Naive thymus-derived CD8-positive, alpha-beta T cell (primary cell): ENCODE measurements at places on chromosomes 11 and 22.

DNA sequence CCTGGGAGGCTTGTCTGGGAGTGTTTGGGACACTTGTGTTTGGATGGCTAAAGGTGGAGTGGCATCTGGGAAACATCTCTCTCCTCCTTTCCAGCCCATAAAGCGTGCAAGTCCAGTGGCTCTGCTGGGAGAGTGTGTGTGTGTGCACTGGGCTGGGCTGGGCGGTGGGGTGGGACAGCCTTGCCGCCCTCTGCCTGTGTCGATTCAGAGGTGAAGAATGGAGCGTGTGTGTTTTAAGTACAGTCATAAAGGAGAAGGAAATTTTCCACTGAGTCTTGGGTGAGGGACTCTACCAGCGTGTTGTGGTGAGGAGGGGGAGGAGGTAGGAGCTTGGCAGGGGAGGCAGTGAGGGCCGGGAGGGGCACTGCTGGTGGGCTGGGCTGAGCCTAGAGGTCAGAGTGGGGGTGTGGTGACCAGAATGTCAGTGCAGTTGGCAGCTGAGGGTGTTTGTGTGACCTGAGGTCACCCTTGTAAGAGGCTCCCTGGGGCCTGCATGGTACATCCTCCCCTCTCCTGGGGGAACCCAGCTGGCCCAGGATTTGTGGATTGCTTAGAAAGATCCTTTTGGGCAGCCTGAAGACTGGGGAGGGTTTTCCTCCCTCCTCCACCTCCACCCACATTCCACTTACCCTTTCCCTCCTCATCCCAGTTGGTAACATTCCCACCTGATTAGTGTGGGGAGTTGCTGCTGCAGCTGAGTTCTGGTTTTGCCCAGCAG, 1.7 kb downstream of the TIMP3 start:
- no peak for DNase-seq

DNA sequence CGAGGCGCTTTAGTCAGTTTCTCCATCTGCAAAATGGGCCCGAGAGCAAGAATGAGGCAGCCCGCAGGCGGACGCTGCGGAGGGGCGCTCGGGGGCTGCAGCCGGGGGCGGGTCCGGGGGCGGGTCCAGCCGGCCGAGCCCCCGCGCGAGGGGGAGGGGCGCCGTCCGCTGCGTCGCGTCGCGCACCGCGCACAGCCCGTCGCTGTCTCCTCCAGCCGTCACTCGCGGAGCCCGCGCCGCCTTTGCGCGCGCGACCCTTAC, 282 bp downstream of the PC start:
- no peak for DNase-seq

GRCh38 chr22:50524676-50525103, 708 bp downstream of the SCO2 start:
- DNase-seq: no peak

DNA sequence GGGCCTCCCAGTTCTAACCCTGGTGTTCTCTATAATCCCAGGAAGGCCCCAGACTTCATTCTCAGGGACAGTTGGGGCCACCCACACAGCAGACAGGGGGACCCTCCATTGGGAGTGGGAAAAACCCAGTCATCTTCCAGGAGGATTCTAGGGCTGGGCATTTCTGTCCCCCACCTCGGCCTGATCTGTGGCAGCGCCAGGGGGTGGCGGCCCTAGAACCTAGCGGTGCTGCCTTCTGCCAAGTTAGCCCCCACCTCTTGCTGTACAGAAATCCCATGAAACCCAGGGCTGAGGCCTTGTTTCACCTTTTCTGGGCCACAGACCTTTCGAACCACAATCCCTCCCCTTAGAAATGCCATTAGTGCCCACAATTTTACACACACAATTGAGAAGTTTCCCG, 9.6 kb downstream of the CHST1 start:
- DNase-seq: no peak

- no peak for DNase-seq
Observed at GRCh38 chr22:47315862-47316419, 553.5 kb downstream of the TBC1D22A start.

DNA sequence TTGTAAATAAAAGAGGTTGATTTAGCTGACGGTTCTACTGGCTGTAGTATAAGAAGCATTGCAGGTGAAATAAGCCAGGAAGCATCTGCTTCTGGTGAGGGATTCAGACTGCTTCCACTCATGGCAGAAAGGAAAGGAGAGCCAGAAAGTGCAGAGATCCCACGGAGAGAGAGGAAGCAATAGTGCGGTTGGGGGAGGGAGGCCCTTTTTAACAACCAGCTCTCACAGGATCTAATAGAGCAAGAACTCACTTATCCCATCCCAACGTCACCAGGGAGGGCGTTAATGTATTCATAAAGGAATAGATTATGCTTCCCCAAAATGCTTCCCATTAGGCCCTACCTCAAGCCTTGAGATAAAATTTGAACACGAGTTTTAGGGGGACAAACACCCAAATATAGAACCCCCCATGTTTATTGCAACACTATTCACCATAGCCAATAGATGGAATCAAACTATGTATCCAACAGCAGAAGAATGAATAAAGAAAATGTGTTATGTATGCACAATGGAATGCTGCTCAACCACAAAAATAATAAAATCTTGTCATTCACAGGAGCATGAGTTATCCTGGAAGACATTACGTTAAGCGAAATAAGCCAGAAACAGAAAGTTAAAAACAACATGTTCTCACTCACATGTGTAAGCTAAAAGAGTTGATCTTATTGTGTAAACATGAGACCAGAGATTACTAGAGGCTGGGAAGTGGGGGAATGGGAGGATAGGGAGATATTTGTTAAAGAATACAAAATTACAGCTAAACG, 908.3 kb upstream of the ANO3 start:
- no peak for DNase-seq

GRCh38 chr11:95150956-95151684, 61.5 kb downstream of the ENDOD1 start:
- DNase-seq: peak; percentile 90

DNA sequence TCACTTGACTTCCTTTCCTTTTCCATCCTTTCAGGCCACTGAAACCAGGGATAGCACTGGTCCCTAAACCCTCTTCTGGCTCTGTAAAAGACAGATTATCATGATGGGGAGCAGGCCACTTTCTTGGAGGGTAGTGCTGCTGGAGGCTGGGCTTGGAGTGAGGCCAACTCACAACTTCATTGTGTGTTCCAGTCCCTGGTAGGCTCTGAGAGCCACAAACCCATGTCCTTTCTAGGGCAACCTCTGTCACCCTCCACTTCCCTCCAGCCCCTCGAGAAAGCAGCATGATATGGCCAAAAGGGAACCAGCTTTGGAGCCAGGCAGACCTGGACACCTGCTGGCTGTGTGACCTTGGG, 2.3 kb downstream of the TKFC start:
- no peak for DNase-seq

- DNase-seq: no peak
Observed at GRCh38 chr11:123654566-123655081, at the start of gene SCN3B. Gene SCN3B, minus strand, starts transcription at chr11:123654624. Its CDS starts 823 bp downstream, at chr11:123653801.

- no peak for DNase-seq
Observed at GRCh38 chr11:130178441-130179339, 19.1 kb downstream of the ST14 start.

DNA sequence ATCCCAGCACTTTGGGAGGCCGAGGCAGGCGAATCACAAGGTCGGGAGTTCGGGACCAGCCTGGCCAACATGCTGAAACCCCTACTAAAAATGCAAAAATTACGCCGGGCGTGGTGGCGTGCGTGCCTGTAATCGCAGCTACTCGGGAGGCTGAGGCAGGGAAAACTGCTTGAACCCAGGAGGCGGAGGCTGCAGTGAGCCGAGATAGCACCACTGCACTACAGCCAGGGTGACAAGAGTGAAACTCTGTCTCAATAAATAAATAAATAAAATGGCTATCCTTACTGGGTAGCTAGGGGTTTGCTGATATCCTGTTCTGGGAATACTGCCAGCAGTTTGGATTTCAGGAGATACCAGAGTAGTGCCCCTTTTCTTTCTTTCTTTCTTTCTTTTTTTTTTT, 2.4 kb upstream of the RBM14 start:
- DNase-seq: no peak

GRCh38 chr11:13003736-13004493, 5.2 kb upstream of the RASSF10 start:
- DNase-seq: no peak

GRCh38 chr11:23143022-23143421, 282.7 kb upstream of the CCDC179 start:
- DNase-seq: no peak

DNA sequence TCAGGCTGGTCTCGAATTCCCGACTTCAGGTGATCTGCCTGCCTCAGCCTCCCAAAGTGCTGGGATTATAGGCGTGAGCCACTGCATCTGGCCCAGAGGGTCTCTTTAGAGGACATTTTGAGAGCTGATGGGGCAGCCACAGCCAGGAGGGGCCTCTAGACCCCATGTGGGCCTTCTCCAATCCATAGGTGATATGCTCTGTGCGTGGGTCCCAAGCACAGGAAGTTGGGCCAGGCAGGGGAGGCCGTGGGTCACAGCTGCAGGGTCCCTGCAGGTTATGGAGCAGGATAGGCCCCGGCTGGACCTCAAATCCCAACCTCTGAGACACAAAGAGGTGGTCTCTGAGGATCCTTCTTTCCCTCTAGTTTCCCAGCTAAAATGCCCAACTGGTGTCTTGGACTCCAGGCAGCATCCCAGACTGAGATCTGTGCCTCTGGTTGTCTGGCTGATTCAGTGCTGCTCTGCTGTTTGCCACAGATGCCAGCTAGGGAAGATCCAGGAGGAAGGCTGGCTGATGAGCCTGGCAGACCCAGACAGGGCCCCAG, 1.5 kb downstream of the LRRC75B start:
- DNase-seq: no peak

DNA sequence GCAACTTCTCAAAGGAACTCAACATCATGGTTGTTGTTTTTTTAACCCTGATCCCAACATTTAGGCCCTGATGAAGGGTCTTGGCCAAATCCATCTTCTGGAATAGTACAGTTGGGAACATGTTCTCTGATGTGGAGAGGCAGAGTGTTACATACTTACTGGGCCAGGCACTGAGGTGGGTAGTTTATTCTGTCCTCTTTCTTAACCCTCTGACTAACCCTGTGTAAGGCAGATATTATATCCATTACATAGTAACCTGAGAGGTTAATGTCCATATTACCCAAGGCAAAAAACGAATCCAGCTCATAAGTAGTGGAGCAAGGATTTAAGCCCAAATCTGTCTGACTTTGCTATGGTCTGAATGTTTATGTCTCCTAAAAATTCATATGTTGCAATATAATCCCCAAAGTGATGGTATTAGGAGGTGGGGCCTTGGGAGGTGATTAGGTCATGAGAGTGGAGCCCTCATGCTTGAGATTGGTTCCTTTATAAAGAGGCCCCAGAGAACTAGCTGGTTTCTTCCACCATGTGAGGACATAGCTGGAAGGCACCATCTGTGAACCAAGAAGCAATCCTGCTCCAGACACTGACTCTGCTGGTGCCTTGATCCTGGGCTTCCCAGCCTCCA, 16.3 kb downstream of the PPFIBP2 start:
- DNase-seq: no peak

DNA sequence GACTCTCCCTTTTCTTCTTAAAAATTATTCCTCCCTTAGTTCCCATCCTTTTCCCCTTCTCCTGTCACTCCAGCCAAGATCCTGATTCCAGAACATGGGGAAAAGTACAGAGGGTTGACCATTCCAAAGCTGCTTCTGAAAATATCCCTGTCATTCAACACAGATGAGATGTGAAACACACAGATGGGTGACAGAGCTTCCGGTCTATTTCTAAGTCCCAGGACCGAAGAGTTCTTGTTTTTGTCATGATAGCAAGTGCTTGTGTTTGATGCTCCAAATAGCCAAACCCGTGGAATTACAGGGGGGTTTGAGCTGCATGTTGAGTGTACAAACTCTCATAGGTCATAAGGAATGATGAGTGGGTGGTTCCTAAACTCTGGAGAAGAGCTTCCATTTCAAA, 57.9 kb downstream of the PARVA start:
- no peak for DNase-seq

- DNase-seq: no peak
Observed at GRCh38 chr11:92166335-92166734, 58.3 kb upstream of the FAT3 start.

GRCh38 chr22:25006354-25006753, 53.8 kb downstream of the KIAA1671 start:
- no peak for DNase-seq

GRCh38 chr11:86201371-86201884, 43.1 kb upstream of the EED start:
- DNase-seq: no peak

- no peak for DNase-seq
Observed at GRCh38 chr22:30392661-30393321, 4.0 kb upstream of the SEC14L2 start.

GRCh38 chr22:34798605-34799004, 267.4 kb upstream of the ISX start:
- no peak for DNase-seq

DNA sequence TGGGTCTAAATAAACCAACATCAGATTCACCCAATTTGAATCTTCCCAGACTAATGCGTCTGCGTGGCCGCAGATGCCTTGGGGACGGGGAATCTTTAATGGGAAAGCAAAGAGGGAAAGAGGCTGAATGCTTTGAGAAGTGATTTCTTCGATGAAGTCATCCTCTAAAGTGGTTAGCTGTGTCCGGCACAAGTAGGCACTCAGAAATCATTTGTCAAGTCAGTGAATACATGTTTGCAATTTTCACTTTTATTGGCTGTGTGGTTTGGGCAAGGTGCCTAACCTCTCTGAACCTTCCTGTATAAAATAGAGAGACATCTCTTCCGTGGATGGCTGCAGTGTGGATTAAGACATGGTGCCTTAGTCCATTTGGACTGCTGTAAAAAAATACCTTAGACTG, 19.7 kb upstream of the IFT27 start:
- no peak for DNase-seq

DNA sequence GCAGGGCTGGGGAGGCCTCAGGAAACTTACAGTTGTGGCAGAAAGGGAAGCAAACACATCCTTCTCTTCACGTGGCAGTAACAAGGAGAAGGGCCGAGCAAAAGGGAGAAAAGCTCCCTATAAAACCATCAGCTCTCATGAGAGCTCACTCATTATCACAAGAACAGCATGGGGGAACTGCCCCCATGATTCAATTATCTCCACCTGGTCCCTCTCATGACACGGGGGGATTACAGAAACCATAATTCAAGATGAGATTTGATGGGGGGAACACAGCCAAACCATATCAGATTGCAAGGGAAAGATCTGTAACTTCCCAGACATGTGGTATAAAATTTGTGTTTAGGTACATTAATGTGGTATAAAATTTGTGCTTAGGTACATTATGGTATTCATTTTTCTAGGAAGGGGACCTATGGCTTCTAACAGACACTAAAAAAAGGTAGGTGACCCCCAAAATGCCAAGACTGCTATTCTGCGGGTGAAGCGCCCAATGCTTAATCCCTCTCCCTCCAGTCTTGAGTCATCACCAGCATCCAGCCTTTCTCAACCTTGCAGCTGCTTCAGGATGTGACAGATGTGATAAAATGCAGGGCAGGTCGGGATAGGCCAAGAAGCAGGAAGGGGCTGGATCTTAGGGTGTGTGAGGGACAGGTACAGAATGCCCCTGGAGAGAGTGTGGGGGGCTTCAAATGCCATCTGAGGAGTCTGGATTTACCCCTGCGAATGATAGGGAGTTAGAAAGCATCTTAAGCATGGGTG, 57.7 kb upstream of the AMPD3 start:
- DNase-seq: no peak

- peak; percentile 94 for DNase-seq
Observed at GRCh38 chr11:64284962-64285884, at the start of gene GPR137. Gene GPR137, plus strand, starts transcription at chr11:64285848. Its CDS starts 677 bp downstream, at chr11:64286525.
